ENCODE measurements at places on chromosomes 7 and 10. TPM values are rescaled to one million over a fixed set of nuclear protein-coding genes. Genes with fewer than 3 reads are reported as not detected.

DNA sequence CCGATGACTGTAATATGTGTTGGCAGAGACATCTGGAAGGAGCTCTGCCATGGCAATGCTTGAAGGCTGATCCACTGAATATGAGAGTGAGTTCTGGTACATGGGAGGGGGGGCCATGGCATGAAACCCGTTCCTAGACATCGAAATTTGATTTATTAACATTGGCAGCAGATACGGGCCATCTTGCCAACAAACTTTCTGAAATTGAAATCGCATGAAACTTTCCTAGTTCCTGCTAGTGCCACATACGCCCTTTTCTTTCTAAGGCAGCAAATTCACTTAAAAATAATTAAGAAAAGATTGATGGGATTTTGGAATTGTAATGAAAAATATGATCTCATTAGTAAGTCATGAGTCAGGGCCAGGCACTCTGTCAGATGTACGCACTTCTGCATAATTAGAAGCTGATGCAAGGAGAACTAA, 91.8 kb upstream of the KMT2C start:
- no peak for DNase-seq

Gene HMX2
- total RNA-seq: not detected

Gene GHRHR
- not detected for total RNA-seq

Gene NAT16
- not detected for total RNA-seq

Gene ZNF727
- not detected for total RNA-seq

GRCh38 chr10:60899266-60899665, 44.7 kb downstream of the RHOBTB1 start:
- no peak for DNase-seq

Gene CRYGN
- total RNA-seq: not detected

GRCh38 chr10:18236756-18237155, 96.5 kb downstream of the CACNB2 start:
- no peak for DNase-seq

DNA sequence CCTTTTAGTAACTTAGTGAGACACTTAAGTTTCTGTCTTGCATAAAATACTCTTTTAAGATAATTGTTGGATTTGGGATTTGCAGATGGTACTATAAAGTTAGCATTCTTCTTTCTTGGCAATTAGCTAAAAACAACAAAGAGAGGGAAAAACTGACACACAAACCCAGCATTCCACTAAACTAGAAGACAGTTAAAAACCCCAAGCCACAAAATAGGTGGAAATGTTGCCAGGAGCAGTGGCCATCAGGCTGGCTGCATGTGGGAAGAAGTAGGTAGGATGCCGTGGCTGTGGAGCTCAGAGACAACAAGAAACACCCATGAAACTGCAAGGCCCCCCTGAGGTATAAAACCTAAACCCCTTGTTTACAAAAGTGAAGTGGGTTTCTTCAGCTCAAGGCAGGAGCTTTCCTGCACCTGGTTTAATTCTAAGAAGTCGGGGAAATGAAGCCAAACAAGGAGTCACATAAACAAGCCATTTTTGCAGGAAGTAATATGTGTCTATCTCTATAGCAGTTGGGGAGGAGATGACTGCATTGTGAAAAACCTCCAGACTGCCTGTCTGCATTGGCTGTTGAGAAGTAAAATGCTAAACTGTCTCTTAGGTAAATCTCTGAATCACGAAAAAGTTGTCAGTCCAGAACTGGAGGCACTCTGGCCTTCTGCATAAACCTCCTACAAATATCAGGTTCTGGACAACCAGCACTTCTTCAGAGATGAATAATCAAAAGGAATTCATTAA, 9.5 kb downstream of the RAB18 start:
- peak; percentile 77 for DNase-seq

DNA sequence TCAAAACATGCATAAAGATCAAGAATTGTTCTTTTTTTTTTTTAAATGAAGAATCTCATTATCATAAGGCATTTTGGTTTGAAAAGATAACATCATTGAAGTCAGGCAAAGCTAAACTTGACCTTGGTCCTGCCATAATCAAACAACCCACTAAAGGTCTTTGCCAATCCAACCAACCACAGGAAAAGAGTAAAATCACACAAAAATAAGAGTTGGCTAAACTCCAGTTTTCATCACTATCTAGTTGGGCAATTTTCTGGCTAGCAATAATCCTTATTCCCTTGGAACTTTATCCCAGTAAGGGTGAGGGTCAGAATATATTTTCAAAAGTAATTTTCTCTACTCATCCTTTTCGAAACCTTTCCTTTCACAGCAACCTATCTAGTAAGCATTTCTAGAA, 62.4 kb downstream of the HIBADH start:
- no peak for DNase-seq

GRCh38 chr10:104472505-104472904, 118.9 kb downstream of the CFAP58 start:
- DNase-seq: peak; percentile 67

GRCh38 chr10:25561758-25562157, 372.3 kb upstream of the MYO3A start:
- no peak for DNase-seq

DNA sequence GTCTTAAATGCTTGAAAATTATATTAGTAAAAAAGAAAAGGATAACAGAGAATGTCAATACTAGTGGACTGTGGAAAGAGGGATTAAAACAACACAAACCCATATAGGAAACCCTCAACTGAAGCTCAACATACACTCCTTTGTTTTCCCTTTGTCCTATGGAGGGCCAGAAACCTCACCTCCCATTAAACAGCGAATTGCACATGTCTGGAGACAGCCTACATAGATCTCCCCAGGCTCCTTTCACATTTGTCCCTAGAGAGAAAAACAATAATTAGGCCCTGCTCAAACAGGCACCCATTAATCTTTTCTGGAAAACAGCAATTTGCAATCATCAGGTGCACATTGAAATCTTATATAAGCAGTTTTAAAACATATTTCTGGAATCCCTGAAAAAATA, 87.6 kb upstream of the SEMA3D start:
- no peak for DNase-seq

Gene GIMAP4
- total RNA-seq: not detected
